ENCODE measurements at places on chromosomes 12 and 14.

DNA sequence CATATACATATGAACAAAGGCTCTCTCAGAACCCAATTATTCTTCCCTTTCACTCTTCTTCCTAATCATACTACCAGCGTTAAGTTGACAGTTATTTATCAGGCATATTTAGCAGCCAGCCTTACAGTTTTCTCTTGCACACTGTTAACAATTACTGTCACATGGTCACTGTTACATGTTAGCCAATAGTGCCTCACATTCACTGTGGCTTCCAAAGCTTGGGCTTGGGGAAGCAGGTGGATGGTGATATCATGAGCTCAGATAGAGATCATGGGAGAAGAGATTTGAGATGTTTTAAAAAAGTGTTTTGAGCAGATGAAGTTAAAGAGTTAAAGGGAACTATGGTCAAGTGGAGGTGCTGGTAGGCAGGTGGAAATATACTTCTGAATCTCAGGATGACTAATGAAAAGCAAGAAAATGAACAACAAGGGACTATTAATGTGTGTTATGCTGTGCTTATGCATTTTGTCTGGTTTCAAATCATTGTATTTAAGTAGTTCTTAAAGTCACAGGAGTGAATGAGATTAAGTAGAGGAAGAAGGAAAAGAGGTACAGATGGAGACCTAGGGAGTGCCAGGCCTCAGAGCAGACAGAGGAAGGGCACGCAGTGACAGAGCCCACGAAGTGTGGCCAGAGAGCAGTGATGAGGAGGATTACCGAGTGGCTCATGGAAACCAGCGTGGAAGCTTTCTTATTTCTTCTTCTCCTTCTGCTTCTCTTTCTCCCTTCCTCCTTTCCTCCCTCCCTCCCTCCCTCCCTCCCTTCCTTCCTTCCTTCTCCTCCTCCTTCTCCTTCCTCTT, 39.6 kb downstream of the BICD1 start:
- no peak for DNase-seq

DNA sequence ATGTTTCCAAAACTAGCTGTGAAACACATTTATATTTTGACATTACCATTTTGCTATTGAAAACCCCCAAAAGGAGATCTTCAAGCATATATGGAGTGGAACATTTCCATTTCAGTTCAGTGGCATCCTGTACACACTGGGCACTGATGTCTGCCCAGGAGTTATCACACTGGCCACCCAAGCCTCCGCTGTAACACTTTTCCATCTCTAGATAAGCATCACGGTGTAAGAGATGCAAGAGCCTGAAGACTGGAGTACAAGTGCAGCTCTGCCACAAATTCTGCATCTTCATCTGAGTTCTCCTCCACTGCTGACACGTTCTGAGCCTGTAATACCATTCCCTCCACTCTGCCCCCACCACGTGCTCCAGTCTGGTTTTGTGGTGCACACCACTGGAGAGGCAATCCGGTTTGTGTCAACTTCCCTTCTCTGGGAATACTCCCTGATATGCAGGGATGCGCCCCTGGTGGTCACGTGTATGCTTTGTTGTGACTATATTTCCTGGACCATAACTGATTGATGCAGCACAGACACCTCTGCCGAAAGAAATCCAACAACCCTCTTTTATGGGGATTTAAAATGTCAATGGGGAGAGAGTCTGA, 12.7 kb downstream of the SPTLC2 start:
- DNase-seq = no peak

DNA sequence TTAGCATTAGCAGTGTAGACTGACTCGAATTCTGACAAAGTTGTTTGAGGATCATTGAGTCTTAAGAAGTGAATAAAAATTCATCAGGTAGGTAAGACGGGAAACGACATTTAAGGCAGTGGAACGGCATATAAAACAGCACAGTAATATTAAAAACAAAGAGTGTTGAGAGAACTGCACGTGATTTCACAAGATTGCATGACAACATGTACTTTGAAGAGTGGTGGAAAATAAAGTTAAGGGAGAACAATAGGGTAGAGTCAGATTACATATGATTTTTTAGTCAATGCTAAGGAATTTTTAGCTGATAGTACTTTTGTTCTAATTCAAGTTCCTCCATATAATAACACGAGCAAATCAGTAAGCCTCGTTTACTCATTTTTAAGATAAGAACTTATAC, 115.4 kb downstream of the SOX5 start:
- DNase-seq = no peak

DNA sequence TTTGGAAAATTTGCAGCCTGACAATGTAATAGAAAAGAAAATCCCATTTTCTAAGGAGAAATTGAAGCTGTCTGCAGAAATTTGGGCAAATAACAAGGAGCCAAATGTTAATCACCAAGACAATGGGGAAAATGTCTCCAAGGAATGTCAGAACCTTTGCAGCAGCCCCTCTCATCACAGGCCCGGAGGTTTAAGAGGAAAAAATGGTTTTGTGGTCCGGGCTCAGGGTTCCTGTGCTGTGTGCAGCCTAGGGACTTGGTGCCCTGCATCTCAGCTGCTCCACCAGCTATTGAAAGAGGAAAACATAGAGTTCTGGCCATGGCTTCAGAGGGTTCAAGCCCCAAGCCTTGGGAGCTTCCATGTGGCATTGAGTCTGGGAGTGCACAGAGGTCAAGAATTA, 298.9 kb downstream of the ATXN7L3B start:
- DNase-seq = no peak

DNA sequence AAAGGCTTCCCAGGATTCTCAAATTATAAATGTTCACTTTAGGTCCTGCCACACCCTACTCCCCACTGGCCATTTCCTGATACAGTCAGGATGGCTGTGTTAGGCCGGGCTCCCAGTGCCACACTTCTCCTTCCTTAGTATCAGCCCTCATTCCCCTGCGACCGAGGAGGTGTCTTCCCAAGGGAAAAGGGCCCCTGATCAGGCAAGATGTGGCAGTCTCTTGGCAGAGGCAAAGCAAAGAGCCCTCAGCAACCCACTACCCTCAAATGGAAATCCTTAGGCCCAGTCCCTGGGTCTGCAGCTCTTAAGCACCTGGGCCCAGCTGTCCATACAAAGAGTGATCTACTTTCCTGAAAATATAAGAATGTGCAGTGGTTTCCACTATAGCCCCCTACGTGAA, 96.5 kb upstream of the VASH1 start:
- DNase-seq = no peak

GRCh38 chr12:57460468-57460784, 841 bp downstream of the GLI1 start:
- no peak for DNase-seq

GRCh38 chr14:44963775-44964380, 1.9 kb downstream of the TOGARAM1 start:
- DNase-seq = no peak

- no peak for DNase-seq
Observed at GRCh38 chr12:2356601-2357125, 303.9 kb downstream of the CACNA1C start.

DNA sequence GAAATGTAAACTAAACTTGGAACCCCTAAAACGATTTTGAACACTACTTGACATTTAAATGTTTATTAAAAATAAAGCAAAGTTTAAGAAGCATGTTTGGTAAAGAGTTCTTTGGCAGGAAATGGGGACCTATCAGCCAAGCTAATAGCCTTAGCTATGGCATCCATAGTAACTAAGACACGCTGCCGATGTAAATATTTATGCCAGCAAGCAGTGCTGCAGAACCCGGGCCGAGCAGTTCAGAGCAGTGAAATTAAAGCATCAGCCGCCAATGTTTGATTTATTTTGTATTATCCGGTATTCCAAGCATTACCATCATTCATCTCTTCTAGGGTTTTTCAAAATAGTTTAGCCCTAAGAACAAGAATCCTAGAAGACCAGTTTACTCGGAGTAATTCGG, 61.6 kb downstream of the PPP2R5C start:
- no peak for DNase-seq

GRCh38 chr12:126773012-126773411, 1494.0 kb upstream of the TMEM132C start:
- no peak for DNase-seq

DNA sequence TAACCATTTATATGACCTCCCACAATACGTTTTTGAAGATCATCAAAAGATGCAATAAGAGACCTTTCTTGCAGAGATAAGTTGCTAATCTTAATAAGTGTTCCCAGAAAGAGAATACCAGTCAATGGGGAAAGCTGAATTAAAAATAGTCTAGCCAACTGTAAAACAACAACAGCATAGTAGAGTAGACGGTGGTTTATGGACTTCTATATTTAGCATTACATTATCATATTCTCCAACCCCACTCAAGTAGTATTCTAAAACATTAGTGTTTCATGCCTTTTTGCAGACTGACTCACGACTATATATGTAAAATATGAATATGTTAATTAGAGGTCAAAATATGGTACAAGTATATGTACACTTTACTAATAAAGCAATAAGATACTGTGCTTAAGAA, 218.9 kb downstream of the MED13L start:
- no peak for DNase-seq

- DNase-seq = peak; percentile 90
Observed at GRCh38 chr12:76158518-76159321, 74.2 kb upstream of the NAP1L1 start.

- no peak for DNase-seq
Observed at GRCh38 chr12:21026302-21026701, 104.7 kb upstream of the SLCO1B1 start.

- DNase-seq = no peak
Observed at GRCh38 chr14:55302367-55303124, 31.3 kb downstream of the FBXO34 start.

DNA sequence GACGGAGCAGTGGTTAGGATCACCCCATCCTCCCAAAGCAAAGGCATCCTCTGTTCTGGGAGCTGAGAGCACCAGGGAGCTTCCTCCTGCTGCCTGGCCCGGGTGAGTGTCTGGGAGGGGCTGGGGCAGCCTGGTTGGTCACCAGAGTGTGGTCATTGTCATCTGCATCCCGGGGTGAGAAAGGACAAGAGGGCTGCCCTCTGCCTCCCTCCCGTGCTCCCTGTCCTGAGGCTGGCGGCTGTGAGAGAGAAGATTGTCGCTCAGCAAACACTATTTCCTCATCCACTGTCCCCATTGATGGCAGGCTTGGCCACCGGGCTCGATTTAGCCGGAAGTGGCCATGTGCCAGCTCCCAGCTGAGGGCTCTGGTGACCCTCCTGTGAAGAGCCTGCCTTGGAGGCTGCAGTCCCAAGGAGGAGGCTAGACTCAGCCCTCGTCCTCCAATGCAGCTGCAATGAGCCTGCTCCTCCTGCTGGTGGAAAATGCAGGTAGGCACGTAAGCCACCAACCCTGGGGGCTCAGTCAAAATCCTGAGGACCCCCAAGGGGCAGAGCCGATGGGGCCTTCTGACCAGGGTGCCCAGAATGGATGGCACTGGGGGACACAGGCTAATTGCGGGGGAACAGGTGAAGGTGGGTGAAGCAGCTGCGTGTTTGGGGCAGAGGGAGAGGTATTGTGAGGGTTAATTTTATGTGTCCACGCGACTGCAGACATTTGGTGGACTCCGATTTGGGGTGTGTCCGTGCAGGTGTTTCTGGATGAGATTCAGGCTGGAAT, 155.7 kb downstream of the KIF26A start:
- no peak for DNase-seq

DNA sequence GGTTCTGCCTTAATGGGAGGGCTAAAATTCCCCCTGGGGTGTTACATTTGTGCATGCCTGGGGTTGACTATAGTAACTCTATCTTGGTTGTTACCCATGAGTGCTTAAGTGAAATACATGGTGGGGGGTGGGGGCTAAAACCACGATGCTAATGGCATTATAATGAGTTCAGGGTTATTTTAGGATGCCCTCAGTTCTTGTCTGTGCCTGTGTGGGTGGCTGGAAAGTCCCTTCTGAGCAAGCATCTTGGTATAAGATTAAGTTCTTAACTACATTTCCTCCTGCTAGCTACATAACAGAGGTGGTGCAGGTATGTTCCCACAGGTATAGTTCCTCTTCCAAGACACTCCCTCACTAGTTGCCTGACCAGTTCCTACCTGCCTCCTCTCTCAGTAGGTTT, 822.3 kb downstream of the LRFN5 start:
- no peak for DNase-seq

DNA sequence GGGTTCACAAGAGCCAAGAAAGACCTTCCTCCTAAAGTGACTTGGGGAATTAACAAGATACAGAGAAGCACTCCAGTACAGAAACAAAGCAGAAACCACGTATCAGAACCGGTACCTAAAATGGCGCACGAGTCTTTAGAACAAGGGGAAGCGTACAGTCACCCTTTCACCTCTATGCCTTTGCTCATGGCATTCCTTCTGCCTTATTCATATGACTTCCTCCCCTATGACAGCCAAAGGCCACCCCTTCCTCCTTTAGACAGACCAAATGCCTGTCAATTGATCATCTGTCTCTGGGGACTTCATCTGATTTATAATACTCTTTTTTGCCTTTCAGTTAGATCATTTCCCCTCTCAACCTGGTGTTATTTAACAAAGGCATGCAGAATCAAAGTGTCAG, 89.5 kb upstream of the OSBPL8 start:
- DNase-seq = no peak

DNA sequence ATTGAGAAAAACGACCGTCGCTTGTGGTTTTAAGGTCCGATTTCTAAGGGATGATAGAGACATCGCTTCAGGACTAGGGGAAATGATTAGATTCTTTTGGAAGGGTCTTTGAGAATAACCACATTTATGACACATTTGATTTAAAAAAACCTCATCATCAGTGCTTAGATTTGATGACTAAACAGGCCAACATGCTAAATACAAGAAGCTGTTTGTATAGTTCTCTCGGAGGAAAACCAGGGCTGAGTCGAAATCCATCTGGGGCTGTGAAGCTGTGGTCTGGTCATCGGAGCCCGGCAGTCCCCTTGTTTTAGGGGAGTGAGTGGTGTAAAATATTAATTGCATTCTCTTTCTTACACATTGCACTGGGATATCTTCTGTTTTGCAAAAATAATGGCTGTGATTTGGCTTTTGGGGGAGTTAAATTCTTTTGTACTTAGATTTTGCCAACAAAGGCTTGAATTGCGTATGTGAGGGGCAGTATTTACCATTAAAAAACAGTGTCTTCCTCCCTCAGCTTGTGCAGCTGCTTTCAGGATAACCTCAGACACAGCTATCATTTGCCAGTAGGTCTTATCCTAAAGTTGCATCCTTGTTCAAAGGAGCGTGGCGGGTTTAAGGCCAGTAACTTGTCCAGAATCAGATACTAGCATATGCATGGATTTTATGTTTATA, 550 bp downstream of the GNG2 start:
- DNase-seq = peak; percentile 41

DNA sequence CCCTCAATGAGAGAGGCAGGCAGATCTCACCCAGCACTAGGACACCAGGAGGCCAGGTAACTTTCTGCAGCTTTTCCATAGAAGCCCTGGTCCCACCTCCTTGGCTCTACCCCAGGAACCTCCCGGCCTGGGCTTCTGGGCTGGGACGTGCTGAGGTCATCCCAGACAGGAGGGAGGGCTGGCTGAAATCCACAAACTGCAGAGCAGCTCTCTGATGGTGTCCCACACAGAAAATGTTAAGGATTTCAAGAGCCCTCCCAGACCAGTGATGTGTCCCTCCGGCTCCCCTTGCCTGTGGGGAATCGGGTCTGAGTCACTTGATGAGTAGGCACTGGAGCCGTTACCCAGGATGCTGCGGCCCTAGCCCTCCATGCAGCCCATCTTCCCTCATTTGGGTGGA, 124.1 kb downstream of the ESRRB start:
- peak; percentile 9 for DNase-seq

GRCh38 chr14:100062590-100062989, 2.6 kb upstream of the EVL start:
- DNase-seq = no peak

- no peak for DNase-seq
Observed at GRCh38 chr12:130461447-130461815, 123.7 kb downstream of the PIWIL1 start.

Measured in fibroblast of skin of right quadriceps (primary cell).